ENCODE measurements at places on chromosomes 2 and 18.

- DNase-seq, result no peak
These were observed 32.1 kb downstream of the NAT8 start for GRCh38 chr2:73610111-73610510.

DNA sequence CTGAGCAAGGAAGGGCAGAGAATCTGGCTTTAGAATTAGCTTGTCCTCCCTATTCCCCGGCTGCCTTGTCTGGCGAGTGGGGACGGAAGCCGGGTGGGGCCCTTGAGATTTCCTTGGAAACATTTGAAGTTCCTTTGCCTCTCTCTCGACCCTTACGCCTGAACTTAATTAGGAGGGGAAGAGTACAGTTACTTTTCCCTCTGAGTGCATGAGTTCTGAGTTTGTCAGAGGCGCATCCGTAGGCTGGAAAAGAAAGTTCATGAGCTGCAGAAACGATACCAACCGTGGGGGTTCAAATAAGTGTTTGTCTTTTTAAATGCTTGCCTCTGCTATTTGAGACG is 468 bp downstream of the PIKFYVE start:
- DNase-seq, result no peak

GRCh38 chr18:26971409-26971808 is 105.9 kb upstream of the AQP4 start:
- no peak for DNase-seq

DNA sequence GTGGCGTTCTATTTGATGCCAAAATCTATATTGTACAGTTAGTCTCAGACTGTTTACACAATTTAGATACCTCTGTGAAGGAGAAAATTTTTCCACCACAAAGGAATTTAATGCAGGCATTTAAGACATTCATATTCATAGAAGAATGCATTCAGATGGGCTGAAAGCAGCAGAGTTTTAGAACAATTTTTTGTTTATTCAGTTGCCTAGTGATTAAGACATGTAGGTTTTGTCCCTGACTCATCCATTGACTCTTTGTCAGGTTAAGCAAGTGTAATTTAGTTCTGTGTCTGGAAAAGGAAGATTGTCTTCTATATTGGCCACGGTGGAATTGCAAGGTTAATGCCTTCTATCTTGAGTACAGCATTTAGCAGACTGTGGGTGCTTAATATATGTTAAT is 515.0 kb downstream of the PARD3B start:
- DNase-seq, result no peak

- DNase-seq, result no peak
These were observed 98.6 kb downstream of the HDAC4 start for GRCh38 chr2:239302083-239302807.

- DNase-seq, result no peak
These were observed 60.4 kb upstream of the RNF152 start for GRCh38 chr18:61953161-61953560.
